Sigmoid colon (tissue), 7 donors: ENCODE measurements at places on chromosomes 7 and 10. TPM values are rescaled to one million over a fixed set of nuclear protein-coding genes. Genes with fewer than 3 reads are reported as not detected.

CH25H gene
- 6.7 TPM for total RNA-seq

HMX3 gene
- not detected for total RNA-seq

SRI gene
- 63.1 TPM for total RNA-seq

RPEL1 gene
- not detected for total RNA-seq

ZNF488 gene
- total RNA-seq: 0.16 TPM

NPY gene
- 7.5 TPM for total RNA-seq

ADRA2A gene
- total RNA-seq: 1.5 TPM
